ENCODE measurements at places on chromosomes 3 and 15. TPM values are rescaled to one million over a fixed set of nuclear protein-coding genes. Genes with fewer than 3 reads are reported as not detected.

DNA sequence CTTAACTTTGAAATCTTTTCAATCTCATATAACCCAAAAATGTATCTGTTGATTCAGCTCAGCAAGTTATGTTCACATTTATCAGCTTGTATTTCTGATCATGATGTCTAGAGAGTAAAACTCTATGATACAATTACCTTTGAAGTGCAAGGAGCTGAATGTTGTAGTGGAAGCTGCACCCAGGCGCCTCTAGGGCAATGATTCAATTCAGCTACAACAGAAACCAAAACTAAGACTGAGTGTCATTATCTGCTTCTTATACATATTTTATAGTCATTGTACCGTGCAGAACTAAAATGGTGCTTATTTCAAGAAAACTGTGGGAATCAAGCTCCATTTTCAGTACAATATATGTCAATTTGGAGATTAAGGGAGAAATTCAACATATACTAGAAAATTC, 1237.5 kb downstream of the ZPLD1 start:
- H3K27me3 ChIP-seq = no peaks in the 10 kb centered on the region
- no peak overlapping the region for H3K27ac ChIP-seq
- H3K4me3 ChIP-seq = no peak overlapping the region

- no peak for DNase-seq
- no peaks in the 10 kb centered on the region for H3K36me3 ChIP-seq
- no peak overlapping the region for H3K27ac ChIP-seq
- no peaks in the 10 kb centered on the region for H3K4me1 ChIP-seq
- no peaks in the 10 kb centered on the region for H3K27me3 ChIP-seq
Measured at GRCh38 chr3:56404884-56405283, 63.4 kb downstream of the ERC2 start.

DNA sequence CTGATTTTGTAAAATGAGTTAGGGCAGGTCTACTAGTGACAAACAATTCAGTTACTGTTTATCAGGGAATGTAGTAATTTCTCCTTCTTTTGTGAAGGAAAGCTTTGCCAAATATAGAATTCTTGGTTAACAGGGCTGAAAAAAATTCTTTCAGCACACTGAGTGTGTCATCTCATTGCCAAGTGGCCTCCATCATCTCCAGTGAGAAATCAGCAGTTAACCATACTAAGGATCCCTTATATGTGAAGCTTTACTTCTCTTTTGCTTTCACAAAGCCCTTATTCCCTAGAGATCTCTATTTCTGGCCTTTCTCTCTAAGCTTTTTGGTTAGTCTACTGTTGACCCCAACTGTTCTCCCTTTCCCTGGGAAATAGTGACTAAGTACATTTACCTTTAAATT, 269.1 kb downstream of the SCAPER start:
- H3K27ac ChIP-seq = no peak overlapping the region
- no peaks in the 10 kb centered on the region for H3K36me3 ChIP-seq
- no peak for DNase-seq
- H3K4me1 ChIP-seq = no peaks in the 10 kb centered on the region
- no peaks in the 10 kb centered on the region for H3K27me3 ChIP-seq
- H3K4me3 ChIP-seq = no peak overlapping the region

DNA sequence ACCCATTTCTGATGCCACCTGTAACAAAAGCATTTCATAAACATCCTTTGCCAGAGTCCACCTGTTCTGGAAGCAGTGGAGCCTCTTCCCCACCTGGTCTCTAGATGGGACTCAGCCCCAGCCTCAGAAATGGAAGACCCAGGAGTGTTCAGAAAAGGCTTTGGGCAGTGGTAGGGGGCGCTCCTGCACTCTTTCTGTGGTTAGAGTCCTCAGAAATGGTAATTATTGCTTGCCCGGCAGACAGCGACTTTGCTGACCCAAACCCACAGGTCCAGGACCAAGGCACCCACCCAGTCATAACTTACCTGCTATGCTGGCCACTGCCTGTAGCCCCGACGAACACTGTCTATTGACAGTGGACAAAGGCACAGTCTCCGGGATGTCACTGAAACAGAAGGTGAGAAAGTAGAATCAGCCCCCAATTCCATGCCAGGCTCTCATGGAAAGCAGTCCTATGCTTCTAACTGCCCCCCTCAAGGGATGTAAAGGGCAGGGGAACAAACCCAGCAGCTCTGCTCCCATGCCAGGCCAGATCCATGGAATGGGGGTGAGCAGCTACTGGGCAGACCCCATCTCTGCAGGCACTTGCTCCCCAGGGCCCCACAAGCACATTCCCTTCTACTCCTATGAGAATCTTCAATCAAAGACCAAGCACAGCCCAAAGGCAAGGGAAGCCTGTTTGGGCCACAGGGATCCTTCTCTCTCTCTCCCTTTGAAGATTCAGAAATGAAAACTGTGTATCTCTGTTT, 5.1 kb downstream of the ACAA1 start:
- H3K27me3 ChIP-seq = no peaks in the 10 kb centered on the region
- H3K4me1 ChIP-seq = no peaks in the 10 kb centered on the region
- H3K4me3 ChIP-seq = no peak overlapping the region
- DNase-seq = no peak
- H3K36me3 ChIP-seq = no peaks in the 10 kb centered on the region
- H3K27ac ChIP-seq = no peak overlapping the region

GRCh38 chr3:185363662-185364203, 797 bp downstream of the MAP3K13 start:
- H3K4me3 ChIP-seq = peak overlapping the region; percentile 47
- H3K36me3 ChIP-seq = no peaks in the 10 kb centered on the region
- no peak for DNase-seq
- H3K27ac ChIP-seq = peak overlapping the region; percentile 71

- no peaks in the 10 kb centered on the region for H3K4me1 ChIP-seq
- H3K36me3 ChIP-seq = no peaks in the 10 kb centered on the region
- no peak overlapping the region for H3K27ac ChIP-seq
Measured at GRCh38 chr3:136545664-136546268, 206.4 kb downstream of the STAG1 start.

TMEM212 gene
- total RNA-seq = not detected
